Activated CD4-positive, alpha-beta T cell treated with anti-CD3 and anti-CD28 coated beads, Interleukin-2, amount 10 ng/mL, durations not matched to agents 24 days and 14 days (primary cell): ENCODE measurements at places on chromosomes 4 and X. TPM values are rescaled to one million over a fixed set of nuclear protein-coding genes. Genes with fewer than 3 reads are reported as not detected.

DNA sequence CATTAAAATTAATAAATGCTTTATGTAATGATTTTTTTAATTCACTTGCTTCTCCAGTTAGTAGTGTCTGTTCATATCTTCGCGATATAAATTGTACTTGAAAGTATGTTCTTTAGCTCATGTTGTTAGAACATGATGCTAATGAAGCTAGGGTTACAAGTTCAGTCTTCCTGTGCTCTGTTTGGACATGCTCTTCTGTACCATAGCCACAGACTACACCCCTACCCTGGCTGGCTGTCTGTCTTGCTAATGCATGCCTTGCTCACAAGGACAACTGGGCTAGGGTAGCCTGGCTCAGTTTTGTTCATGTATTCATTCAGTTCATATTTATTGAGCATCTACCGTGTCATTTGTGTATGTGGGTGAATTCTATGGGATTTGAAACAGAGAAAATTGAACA lies 50.8 kb upstream of the MTMR1 start:
- no peak for DNase-seq

Gene COL4A6
- total RNA-seq, result not detected in 2 replicates

DNA sequence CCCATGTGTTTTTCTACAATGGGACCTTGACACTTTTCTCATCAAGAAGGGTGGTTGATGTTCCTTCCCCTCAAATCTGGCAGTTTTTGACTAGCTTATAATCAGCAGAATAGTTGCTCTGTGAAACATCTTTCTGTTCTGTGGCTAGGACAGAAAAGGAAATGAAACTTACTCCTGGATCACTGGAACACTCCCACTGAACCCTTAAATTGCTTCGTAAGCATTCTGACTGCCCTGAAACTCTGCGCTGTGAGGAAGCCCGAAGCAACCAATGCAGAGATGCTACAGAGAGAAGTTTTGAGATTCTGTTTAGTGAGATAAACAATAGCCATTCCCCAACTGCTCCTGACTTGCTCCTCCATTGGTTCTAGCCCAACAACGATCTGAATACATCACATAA lies 602.2 kb downstream of the CENPC start:
- no peak for DNase-seq

GRCh38 chr4:75736862-75737261 lies 12.5 kb downstream of the USO1 start:
- peak; percentile 25 for DNase-seq

GRCh38 chr4:78162342-78162741 lies 105.2 kb downstream of the FRAS1 start:
- no peak for DNase-seq

- DNase-seq, result peak; percentile 60
These were observed 1.5 kb downstream of the GSX2 start for GRCh38 chr4:54101190-54102041.
